ENCODE measurements at places on chromosomes 6 and 20. TPM values are rescaled to one million over a fixed set of nuclear protein-coding genes. Genes with fewer than 3 reads are reported as not detected.

OR2H2 gene
- total RNA-seq: 0.24 TPM

PTCRA gene
- total RNA-seq: not detected

TCP11 gene
- not detected for total RNA-seq

KCNQ5 gene
- total RNA-seq: 0.96 TPM

C6orf163 gene
- not detected for total RNA-seq

ACTR5 gene
- 8.7 TPM for total RNA-seq

ABT1 gene
- 19.0 TPM for total RNA-seq

ZFP57 gene
- 1.1 TPM for total RNA-seq

FAXC gene
- 3.6 TPM for total RNA-seq

ENTPD6 gene
- 86.1 TPM for total RNA-seq

PDE10A gene
- total RNA-seq: 4.8 TPM

ELOVL4 gene
- total RNA-seq: 10.4 TPM

ARMC12 gene
- 0.64 TPM for total RNA-seq

MCM3 gene
- total RNA-seq: 24.8 TPM

MPIG6B gene
- total RNA-seq: not detected

BPIFB4 gene
- total RNA-seq: not detected

C6orf132 gene
- total RNA-seq: 15.8 TPM

THEMIS gene
- under 0.01 TPM for total RNA-seq

GABRR1 gene
- not detected for total RNA-seq

CRISP2 gene
- total RNA-seq: not detected

LPIN3 gene
- total RNA-seq: 11.8 TPM

KIAA1755 gene
- total RNA-seq: 0.21 TPM

LGSN gene
- not detected for total RNA-seq

PHACTR3 gene
- 3.4 TPM for total RNA-seq

LSM2 gene
- 34.2 TPM for total RNA-seq

PNPLA1 gene
- total RNA-seq: not detected

PRSS35 gene
- total RNA-seq: under 0.01 TPM
